ENCODE measurements at places on chromosomes 1 and 21. TPM values are rescaled to one million over a fixed set of nuclear protein-coding genes. Genes with fewer than 3 reads are reported as not detected.
A peak's percentile ranks its signal among the peaks of the same experiment; 100 is the strongest.

DNA sequence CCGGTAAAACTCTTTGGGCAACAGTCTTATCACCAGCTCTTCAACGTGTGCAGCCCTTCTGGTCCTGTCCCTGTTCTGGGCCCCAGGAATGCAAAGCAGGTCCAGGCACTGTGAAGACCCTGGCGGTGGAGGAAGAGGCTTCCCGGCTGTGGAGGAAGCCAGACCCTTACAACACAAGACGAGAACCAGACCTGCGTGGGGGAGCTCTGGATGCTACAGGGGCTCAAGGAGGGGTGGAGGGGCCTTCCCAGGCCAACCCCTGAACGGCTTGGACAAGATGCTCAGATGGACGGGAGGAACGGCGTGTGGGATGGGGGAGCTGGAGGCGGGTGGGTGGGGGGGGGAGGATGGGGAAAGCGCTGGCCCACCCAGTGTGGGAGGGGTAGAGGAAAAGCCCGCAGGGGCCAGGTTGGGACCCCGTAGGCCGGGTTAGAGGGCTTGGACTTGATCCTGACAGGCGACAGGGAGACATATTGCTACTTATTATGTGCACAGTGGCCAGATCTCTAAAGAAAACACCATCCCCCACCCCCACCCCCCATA, 5.1 kb upstream of the OLIG2 start:
- H3K27me3 ChIP-seq, result peaks cover 93% of the 10 kb centered on the region
- no peak overlapping the region for H3K27ac ChIP-seq
- H3K36me3 ChIP-seq, result no peaks in the 10 kb centered on the region
- H3K4me3 ChIP-seq, result no peak overlapping the region
- no peak for DNase-seq

DNA sequence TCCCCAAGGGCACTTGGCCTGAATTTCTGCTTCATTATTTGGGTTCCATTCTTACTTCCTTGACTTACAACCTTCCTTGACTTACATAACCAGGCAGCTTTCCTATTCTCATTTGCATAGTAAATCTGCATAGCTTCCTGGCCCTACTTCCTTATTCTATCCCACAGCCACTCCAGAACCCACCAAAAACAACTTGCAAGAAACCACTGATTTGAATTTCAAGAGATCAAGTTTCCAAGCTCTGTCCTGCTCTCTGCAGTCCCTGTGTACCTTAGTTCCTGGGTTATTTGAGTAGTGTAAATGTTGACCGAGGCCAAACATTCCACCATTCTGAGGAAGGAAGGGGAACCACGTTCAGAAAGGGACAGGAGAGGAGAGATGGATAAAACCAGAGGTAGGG, 603.3 kb downstream of the PTPRC start:
- peaks cover 16% of the 10 kb centered on the region for H3K4me1 ChIP-seq
- H3K4me3 ChIP-seq, result no peak overlapping the region
- no peak for DNase-seq

Gene FAM229A
- 5.4 TPM for total RNA-seq

Gene TCHHL1
- total RNA-seq, result not detected

DNA sequence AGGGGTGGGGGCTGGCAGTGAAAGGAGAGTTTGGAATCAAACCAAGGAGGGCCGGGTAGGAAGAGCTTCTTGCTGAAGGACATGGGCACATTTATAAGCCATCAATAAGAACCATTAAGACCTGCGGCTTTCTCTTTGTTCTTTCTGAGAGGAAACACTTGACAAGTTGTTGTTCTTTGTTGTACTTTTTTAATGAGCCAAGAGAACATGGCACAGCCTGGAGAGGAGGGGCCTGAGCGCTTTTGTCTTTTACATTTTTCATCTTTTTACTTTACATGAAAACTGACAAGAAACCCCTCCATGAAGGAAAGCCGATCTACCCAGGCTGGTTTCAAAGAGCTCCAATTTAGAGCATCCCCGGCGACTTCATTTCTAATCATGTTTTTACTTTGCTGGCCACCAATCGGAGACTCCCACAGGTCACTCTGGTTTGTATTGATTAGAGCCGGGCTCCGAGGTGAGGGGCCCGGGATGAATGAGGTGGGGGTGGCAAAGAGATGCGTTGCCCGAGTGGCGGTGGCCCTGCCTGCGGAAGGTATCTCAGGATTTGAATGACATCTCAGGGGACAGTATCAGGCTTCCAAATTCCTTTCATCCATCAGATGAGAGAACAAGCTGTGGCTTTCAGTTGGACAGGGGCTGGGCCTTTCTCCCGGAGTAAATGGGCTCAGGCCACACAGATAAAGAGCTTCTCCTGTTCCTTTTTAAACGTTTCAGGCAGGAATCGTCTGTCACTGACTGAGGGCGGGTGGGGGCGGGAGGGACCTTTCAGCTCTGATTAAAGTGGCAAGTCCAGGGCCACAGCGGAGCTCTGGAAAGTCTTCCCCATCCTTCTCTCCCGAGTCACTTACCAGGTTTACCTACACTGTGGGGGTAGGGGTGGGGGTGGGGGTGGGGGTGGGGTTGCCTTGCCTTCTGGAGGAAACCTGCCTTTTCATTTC, 138.8 kb upstream of the ARHGEF16 start:
- H3K36me3 ChIP-seq, result no peaks in the 10 kb centered on the region
- no peak overlapping the region for H3K4me3 ChIP-seq
- no peak overlapping the region for H3K27ac ChIP-seq
- H3K4me1 ChIP-seq, result peaks cover 15% of the 10 kb centered on the region
- peaks cover 8% of the 10 kb centered on the region for H3K27me3 ChIP-seq
- DNase-seq, result no peak

DNA sequence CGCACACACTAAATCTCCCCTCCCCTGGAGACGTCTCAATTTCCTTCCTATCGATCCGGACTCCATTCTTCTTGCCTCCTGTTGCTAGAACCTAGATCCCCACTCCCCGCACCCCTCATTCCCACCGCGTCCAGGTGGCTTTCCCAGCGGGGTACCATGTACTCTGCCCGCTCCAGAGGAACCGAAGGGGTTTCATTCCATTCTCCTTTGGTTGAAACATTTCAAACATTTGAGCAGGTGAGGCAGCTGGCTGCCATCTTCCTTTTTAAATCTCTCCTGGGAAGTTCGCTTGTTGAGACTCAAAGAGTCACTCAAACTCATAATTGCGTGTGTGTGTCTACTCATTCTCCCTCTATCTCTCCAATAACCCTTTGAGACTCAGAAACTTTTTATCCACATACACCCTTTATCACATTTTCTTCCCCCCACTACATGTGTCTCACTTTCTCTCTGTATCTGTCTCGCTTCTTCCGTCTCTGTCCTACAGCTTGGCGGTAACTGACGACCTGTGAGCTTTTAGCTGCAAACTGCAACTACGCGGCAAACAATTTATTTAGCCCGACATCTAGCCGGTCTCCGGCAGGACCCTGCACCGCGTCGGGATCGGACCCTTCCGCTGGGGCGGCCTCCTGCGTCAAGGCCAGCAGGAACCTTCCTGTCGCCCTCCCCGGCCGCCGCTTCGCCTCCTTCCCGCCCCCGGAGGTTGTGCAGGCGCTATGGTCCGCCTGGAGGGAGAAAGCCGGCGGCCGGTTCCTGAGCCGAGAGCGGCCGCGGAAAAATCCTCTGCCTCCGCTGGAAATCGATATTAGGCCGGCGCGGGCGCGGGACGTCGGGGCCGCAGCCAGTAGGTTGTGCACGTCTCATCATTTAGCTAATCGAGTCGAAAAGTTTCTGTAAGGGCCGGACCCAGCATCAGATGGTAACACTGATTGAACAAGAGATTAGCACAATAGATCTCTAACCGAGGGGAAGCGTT, 3.0 kb upstream of the FOXD3 start:
- DNase-seq, result no peak
- H3K27ac ChIP-seq, result peak overlapping the region; percentile 68
- peaks cover 5% of the 10 kb centered on the region for H3K36me3 ChIP-seq
- H3K27me3 ChIP-seq, result peaks cover 69% of the 10 kb centered on the region
- peaks cover 30% of the 10 kb centered on the region for H3K4me1 ChIP-seq

- H3K27ac ChIP-seq, result no peak within 1 kb of the TSS
- H3K4me1 ChIP-seq, result peaks cover 5% of the 10 kb centered on the region
- H3K4me3 ChIP-seq, result peak within 1 kb of the TSS; percentile 39
- peaks cover 82% of the 10 kb centered on the region for H3K27me3 ChIP-seq
These were observed at the start of gene SYPL2 for GRCh38 chr1:109466452-109467300. SYPL2 (plus strand) TSS chr1:109466546; CDS start chr1:109466844, 298 bp downstream.

DNA sequence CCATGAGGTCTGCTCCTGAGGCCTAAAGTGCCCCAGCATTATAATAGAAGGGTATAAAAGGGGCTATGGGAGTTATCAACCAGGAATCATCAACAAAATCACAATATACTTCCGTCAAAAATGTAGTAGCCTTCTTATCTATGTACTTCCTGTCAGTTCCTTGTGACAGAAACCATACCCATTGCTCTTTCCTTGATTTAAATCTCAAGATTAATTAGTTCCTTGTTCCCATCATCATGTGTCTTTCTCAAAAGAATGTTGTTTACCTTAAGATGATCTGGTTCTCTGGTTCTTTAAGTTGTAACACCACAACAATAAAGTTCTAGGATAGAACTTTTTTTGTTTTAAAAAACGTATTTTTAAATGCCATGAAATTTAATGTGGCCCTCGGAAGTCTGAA, 833.3 kb downstream of the LTN1 start:
- no peaks in the 10 kb centered on the region for H3K36me3 ChIP-seq
- no peaks in the 10 kb centered on the region for H3K4me1 ChIP-seq
- DNase-seq, result no peak
- no peak overlapping the region for H3K27ac ChIP-seq

DNA sequence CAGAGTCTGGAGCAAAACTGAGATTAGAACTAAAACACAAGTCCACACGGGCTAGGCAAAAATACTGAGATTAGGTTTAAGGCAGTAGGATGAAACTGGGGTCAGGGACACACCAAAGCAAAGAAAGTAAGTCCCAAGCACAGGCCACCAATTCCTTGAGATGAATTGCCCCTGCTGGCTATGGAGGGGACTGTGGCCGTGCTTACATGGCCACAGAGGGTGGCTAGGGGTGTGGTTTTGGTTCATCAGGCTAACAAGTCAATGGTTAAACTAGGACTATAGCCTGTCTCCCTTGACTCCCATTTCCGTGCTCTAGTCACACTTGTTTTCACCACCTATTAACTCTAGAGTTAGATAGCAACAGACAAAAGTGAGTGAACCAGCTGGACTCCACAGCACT, 394.8 kb downstream of the PBX1 start:
- no peak overlapping the region for H3K27ac ChIP-seq
- no peak overlapping the region for H3K4me3 ChIP-seq
- DNase-seq, result no peak
- no peaks in the 10 kb centered on the region for H3K36me3 ChIP-seq
- no peaks in the 10 kb centered on the region for H3K4me1 ChIP-seq
- no peaks in the 10 kb centered on the region for H3K27me3 ChIP-seq

DNA sequence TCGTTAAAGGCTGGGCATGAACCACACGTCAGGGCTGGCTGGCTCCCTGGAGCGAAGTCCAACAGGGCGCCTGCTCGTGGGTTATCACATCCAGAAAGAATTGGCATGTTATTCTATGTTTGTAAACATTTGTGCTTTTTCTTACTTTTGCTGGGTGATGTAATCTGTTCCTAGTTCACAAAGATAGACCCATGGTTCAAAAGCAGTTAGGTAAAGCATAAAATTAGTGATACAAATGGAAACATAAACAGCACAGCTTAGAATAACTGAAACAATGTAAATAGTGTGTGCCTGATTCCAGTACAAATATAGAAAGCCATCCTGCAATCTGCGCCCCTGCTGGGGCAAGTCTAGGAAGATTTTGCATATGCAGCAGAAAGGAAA, 184.0 kb upstream of the C1orf174 start:
- H3K36me3 ChIP-seq, result no peaks in the 10 kb centered on the region
- no peak overlapping the region for H3K4me3 ChIP-seq
- DNase-seq, result no peak
- H3K27ac ChIP-seq, result no peak overlapping the region
- no peaks in the 10 kb centered on the region for H3K4me1 ChIP-seq

DNA sequence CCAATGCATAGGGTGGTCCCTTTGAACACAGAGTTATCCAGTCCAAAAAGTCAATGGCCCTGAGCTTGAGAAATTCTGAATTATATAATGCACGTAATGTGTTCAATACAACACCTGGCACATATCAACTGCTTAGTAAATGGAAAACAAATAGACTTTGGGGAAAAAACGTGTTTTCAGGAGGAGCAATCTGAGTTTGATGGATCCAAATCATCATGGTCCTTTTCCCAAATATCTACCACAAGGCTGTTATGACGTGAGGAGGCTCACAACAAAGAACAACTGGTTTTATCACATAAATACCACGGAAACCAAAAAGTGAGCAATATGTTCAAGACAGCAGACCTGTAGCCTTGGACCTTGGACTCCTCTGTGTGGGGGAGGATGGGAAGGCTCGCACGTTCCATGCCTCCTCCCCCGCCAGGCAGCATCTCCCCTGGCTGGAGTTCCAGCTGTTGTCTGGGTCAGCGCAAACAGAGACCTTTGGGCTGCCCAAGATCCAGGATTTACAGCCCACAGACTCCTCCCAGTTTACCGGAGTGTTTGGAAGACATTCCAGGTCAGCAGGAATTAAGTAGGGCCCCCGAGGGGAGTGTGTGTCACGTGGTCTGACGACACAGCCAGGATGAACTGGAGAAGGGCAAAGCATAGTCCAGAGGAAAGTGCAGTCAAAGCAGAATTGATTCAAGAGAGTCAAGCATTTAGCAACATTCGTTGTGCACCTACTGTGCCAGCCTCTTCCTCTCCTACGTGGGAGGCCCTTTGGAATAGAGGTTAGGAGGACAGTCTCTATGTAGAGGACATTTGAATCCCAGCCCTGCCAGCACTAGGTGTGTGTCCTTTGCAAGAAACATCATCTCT, 32.2 kb upstream of the MED18 start:
- no peaks in the 10 kb centered on the region for H3K36me3 ChIP-seq
- no peak overlapping the region for H3K27ac ChIP-seq
- H3K27me3 ChIP-seq, result peaks cover 24% of the 10 kb centered on the region
- no peak for DNase-seq

Gene AMY2A
- total RNA-seq, result not detected

DNA sequence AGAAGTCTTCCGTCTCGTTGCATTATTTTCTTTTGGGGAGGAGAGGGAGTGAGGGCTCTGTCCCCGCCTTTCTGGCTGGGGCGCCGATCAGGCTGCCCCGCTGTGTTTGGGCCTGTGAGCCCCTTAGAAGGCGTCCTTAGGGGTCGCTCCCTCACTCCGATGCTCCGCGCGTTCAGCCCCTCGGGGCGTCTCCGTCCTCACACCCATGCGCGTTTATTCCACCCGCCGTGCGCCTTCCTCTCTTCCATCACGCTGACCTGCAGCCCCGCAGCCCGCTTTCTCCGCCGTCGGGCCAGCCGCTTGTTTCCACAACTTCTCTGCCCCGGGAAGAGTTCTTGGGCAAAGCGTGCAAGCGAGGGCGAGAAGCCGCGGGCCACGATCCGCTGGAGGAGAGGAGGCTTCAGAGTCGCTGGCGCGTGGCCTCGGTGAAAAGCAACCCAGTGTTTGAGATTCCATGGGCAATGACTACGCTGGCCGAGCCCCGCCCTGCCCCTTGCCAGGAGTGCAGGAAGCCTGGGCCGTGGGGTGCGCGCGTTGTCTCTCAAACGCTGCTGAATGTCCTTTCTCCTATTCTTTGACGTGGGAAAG, 27.7 kb downstream of the TRIM11 start:
- H3K27me3 ChIP-seq, result peaks cover 34% of the 10 kb centered on the region
- H3K4me1 ChIP-seq, result peaks cover 7% of the 10 kb centered on the region
- H3K4me3 ChIP-seq, result peak overlapping the region; percentile 74
- no peaks in the 10 kb centered on the region for H3K36me3 ChIP-seq

Gene PTAFR
- 0.30 TPM for total RNA-seq

Gene PTPN22
- 133 TPM for total RNA-seq

All from activated CD8-positive, alpha-beta memory T cell treated with anti-CD3 and anti-CD28 coated beads, Interleukin-2, amount 10 ng/mL, durations not matched to agents 7 days and 5 days (primary cell).